Transverse colon (tissue), 4 donors: ENCODE measurements at places on chromosomes 2 and 18. TPM values are rescaled to one million over a fixed set of nuclear protein-coding genes. Genes with fewer than 3 reads are reported as not detected.
A peak's percentile ranks its signal among the peaks of the same experiment; 100 is the strongest.

- no peak for DNase-seq
Observed at GRCh38 chr2:42147641-42148274, 21.4 kb upstream of the EML4 start.

GRCh38 chr2:44740678-44741077 lies 200.8 kb upstream of the SIX3 start:
- DNase-seq = peak; percentile 17

GRCh38 chr2:6337472-6337820 lies 528.3 kb downstream of the CMPK2 start:
- no peak for DNase-seq

The CFC1 gene
- not detected for total RNA-seq
